Stimulated activated CD8-positive, alpha-beta memory T cell treated with anti-CD3 and anti-CD28 coated beads, Interleukin-7, amount 100 ng/mL, for 1 hour (primary cell): ENCODE measurements at places on chromosomes 13 and 19.

- no peak for DNase-seq
Observed at GRCh38 chr19:710767-711166, 2.0 kb downstream of the PALM start.

GRCh38 chr13:42174344-42175162 lies 97.4 kb upstream of the AKAP11 start:
- no peak for DNase-seq

GRCh38 chr13:49569993-49570689 lies 15.2 kb downstream of the RCBTB1 start:
- DNase-seq, result no peak

GRCh38 chr13:29758531-29759114 lies 91.8 kb downstream of the UBL3 start:
- peak; percentile 5 for DNase-seq

DNA sequence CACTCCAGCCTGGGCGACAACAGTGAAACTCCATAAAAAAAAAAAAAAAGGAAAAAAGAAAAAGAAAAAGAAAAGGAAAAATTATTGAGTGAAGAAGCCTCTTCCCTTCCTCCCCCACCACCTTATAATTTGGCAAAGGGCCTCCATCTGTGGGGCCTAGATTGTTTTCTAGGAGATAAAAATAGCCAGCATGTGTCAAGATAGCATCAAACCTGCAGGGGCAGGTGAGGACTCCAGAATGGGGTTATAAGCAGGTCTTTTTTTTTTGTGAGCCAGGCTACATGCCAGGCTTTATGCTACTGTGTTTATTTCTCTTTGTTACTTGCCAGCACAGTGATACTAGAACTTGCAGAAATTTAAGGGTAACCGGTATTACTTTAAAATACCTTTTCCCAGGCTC lies 11.7 kb upstream of the TRIM13 start:
- no peak for DNase-seq

DNA sequence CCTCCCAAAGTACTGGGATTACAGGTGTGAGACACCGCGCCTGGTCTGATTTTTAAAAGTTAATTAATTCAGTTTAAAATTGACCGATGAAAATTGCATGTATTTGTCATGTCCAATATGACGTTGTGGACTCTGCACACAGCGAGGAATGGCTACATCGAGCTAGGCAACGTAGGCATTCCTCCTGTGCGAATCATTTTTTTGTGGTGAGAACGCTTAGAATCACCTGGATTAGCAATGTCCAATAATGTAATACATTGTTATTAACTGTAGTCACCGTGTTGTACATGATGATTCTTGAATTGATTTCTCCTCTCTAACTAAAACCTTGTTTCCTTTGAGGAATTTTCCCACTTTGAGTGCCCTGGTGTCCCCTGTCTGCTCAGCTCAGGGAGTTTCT lies 3.4 kb downstream of the LAIR2 start:
- no peak for DNase-seq

DNA sequence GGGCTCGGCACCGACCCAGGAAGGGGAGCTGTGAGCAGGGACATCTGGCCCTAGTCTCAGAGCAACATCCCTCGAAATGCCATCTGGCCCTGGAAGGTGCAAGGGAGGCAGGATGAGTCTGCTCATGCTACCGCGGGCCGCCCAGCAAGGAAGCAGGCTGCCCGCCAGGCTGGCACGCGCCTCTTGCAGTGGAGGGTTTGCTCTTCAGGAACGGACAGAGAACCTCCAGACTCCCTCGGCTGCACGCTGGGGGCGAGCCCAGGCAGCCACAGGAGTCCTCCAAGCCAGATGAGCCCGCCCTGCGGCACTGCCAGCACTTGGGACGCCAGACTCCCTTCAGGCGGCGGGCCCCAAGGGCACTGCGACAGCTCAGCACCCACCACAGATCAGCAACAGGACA lies 10.1 kb upstream of the ATP8B3 start:
- DNase-seq, result no peak

GRCh38 chr13:76267216-76267615 lies 619.0 kb downstream of the KCTD12 start:
- DNase-seq, result no peak

- DNase-seq, result no peak
Observed at GRCh38 chr19:10808937-10809649, 26.9 kb downstream of the TMED1 start.

GRCh38 chr13:89982407-89983095 lies 1364.9 kb upstream of the MIR17HG start:
- no peak for DNase-seq

DNA sequence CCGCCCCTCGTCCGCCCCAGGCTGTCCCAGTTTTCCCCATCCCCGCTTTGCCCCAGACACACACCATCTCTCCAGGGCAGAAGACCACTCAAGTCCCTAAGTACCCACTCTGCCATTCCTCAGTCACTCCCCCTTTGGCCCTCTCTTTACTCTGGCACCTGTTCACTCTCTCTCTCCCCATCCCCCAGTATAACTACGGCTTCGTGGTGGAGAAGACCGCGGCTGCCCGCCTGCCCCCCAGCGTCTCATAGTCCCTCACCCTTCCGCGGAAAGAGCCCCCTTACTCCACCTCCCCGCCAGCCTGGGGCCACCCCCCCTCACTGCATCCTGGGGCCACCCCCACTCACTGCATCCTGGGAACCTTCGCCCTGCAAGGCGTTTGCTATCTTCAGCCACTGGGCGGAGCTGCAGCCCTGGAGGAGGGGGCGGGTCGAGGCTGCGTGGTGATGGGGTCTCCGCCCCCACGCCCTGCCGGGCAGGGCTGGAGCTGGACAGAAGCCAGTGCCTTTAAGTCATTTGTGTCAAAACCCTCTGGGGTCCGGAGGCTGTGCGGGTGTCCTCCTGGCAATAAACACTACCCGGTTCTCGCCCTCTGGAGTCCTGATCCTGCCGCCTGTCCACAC lies 5.0 kb downstream of the MVB12A start:
- no peak for DNase-seq

GRCh38 chr19:19743176-19743575 lies 10.3 kb upstream of the ZNF14 start:
- no peak for DNase-seq
